Pericardium fibroblast (primary cell): ENCODE measurements at places on chromosomes 3 and 15. TPM values are rescaled to one million over a fixed set of nuclear protein-coding genes. Genes with fewer than 3 reads are reported as not detected.

The UROC1 gene
- total RNA-seq: not detected in 2 replicates

The GNB4 gene
- total RNA-seq: 30.2 and 45.6 TPM in 2 replicates

The ERICH6 gene
- not detected in 2 replicates for total RNA-seq

The C2CD4A gene
- total RNA-seq: 0.12 TPM in 1 of 2 replicates, not detected in the other

The ZMYND10 gene
- 0.34 and 1.1 TPM in 2 replicates for total RNA-seq

The TMF1 gene
- total RNA-seq: 15.7 and 19.4 TPM in 2 replicates

The ANKRD63 gene
- not detected in 2 replicates for total RNA-seq

The ANKUB1 gene
- not detected in 2 replicates for total RNA-seq

The ROPN1 gene
- total RNA-seq: not detected in 2 replicates

The CACNA2D3 gene
- total RNA-seq: 3.4 TPM in 1 of 2 replicates, not detected in the other
